ENCODE measurements at places on chromosomes 5 and 9.

DNA sequence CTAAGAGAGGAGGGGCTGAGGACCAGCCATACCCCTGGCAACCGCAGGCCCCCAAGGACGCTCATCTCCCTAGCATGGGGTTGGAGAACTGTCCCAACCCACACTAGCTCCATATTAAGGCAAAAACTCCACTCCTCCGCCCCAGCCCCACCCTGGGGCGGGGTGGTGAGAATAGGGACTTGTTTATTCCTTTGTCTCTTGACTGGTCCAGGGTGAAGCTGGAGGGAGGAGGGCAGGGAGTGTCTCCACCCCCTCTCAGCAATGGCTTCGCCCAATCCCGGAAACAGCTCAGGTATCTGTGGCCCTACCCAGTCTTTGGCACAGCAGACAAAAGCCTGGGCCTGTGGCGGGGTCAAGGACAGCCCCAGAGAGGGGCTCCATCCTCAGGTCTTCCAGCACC is 16.9 kb downstream of the PRRX2 start:
- no peak for DNase-seq

GRCh38 chr5:112436144-112436543 is 17.1 kb upstream of the EPB41L4A start:
- no peak for DNase-seq

DNA sequence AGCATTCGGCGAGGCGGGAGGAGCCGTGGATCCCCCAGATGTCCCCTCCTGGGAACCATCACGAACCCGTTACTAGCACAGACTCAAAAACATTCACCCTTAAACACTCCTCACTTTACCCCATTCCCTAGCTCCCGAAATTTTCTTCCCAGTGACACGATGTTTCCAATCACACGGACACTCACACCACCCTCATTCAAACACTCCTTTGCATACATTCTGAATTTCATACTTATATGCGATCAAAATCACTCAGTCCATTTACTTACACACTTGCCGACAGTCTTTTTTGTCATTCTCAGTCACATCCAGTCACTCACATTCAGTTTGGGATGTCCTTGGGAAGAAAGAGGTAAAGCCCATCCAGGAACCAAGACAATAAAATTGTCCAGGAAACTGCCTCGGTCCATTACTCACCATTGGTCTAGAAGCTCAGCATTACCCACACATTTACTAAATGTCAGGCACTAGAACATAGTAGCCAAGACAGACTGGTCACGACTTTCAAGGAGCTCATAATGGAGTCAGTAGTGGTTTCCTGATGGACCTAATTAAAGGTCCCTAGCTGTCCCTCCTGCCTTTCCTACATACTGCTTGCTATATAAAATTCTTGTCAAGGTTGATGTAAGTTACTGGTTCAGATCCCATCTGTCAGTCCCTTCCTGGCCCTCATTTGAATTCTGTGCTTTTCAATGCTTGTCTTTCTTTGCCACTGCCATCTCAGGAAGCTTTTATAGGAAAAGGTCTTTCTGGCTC is 574 bp downstream of the SLC35A4 start:
- DNase-seq = no peak

- DNase-seq = peak; percentile 56
Observed at GRCh38 chr9:20236676-20237075, 385.6 kb downstream of the MLLT3 start.

DNA sequence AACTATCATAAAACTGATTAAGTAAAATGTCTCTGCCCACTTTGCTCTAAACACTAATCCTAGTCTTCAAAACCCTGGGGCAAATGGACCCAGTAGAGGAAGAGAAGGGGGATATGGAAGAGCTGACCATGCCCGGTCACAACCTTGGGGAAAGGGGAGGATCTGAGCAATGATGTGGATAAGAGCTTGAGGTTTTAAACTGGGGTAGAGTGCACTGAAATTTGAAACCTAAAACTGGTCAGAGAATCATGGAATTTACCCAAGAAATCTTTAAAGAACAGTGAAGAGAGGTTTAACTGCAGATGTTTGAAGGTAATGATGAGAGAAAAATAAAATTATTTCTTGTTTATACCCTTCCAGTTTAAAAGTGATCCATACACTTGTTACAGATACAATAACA is 110.8 kb downstream of the MRPS30 start:
- DNase-seq = no peak

- no peak for DNase-seq
Observed at GRCh38 chr5:125579182-125579581, 832.7 kb upstream of the ZNF608 start.

DNA sequence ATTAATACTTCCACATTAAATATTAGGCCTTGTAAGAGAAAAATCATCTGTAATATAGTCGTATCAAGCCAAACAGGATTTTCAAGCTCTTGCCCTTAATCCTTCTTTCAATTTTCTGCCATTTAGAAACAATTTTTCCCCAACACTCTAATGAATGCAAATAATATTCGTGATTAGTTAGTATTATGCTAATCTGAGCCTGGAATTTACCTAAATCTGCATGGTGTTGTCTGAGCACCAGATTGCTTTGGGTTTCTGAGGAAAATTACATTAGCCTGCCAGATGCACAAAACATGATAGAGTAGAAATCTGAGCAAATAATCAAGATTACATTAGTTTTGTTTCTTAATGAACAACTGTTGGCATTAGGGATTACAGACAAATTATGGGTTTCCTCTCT is 176.6 kb downstream of the ZDHHC21 start:
- DNase-seq = no peak

DNA sequence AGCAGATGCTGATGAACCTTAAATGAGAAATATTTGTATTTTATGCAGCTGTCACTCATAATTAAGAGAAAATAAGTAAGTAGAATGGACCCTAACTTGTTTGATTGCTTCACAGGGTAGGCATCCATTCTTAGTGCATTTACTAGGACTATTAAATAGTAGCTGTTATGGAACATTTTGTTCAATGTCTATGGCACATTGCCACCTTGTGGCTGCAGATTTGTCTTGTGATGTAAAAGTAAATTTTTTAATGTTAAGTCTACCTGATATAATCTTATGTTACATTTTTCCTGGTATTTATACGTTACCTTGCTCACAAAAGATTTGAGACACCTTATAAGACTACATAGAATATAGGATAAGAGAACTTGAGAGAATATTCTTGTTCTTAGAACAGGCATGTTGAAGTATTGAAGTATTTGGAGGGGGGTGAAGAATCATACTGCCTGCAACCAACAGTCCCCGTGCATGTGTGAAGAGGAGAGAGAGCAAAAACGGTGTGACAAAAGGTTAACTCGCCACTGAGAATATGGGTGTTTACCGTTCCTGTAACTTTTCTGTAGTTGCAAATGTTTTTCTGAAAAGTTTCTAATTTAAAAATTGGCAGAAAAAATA is 161.1 kb downstream of the MAST4 start:
- no peak for DNase-seq

- no peak for DNase-seq
Observed at GRCh38 chr9:100111235-100111634, 12.2 kb downstream of the INVS start.

GRCh38 chr9:88995200-88995577 is 3.9 kb downstream of the S1PR3 start:
- no peak for DNase-seq

DNA sequence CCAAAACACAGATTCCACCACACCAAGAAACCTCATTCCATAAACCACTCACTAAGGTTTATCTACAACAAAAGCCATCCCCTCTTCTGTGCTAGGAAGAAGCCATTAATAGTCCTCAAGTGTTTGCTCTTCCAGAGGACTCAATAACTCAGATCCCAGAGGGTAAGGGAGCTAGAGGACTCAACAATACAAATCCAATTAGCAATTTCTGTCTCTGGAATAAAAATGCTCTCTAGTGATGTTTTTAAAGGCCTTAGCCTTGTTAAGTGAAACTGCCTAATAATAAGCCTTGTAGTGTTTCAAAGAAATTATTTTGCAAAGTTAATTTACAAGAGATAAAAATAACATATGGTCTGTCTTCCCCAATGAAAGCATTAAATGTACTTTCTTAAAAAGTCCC is 942.4 kb downstream of the CDH12 start:
- DNase-seq = peak; percentile 16

- no peak for DNase-seq
Observed at GRCh38 chr5:113329981-113330380, 104.8 kb downstream of the TSSK1B start.

GRCh38 chr5:179153921-179154345 is 93.8 kb downstream of the ZNF354C start:
- no peak for DNase-seq

GRCh38 chr5:128455841-128456361 is 82.1 kb downstream of the FBN2 start:
- DNase-seq = no peak

DNA sequence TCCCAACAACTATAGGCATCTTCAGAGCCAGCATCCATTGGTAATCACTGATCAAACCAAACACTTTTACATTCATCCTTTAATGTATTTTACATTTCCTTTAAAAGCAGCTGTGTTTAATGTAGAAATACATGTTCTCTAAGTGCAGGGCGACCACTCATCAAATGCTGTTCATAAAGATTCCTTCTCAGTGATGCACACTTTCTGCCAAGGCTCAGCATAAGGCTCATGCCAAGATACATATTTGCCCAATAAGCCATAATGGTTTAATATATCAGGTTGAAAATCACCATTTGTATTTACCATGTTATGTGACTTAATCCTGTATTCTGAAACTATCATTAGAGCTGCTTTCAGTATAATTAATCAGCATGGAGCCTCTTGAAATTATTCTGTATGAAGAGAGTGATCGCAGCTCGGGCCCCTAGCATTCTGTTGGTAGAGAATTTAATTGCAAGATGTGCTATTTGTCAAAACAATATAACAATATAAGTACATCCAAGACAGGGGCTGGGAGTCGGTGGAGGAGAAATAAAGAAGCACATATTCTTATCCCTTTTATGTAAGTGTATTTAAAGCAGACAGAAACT is 267.5 kb downstream of the EBF1 start:
- no peak for DNase-seq

DNA sequence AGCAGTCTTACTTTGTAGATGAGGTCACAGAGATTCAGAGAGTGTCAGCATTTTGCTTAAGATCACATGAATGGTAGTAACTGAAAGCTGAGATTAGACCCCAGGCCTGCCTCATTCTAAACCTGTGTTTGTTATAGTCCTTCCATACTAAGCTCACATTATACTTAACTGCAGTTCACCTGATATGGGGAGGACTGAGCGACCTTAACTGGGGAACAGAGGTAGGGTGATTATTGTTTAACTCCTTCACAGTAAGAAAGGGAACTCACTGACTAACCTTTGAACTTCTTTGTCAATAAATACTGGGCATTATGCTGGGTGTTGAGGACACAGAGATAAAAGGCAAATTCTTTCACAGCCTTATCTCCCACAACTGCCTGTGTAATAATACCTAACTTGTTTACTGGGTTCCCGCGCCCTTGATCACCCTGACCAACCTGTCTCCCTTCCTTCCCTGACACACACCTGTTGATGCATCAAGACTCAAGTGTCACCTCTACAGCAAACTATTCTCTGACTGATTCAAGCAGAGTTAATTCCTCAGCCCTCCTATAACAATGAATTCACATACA is 27.2 kb downstream of the DEPDC1B start:
- no peak for DNase-seq

DNA sequence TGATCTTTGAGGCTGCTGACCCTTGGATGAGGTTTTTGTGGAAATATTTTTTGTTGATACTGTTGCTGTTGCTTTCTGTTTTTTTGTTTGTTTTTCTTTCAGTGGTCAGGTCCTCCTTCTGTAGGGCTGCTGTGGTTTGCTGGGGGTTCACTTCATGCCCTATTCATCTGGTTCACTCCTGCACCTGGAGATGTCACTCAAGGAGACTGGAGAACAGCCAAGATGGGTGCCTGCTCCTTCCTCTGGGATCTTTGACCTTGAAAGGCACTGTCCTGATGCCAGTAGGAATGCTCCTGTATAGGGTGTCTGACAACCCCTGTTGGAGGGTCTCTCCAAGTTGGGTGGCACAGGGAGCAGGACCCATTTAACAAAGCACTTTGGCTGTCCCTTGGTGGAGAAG is 67.0 kb upstream of the ACTBL2 start:
- DNase-seq = no peak

GRCh38 chr5:172722327-172722815 is 48.6 kb downstream of the DUSP1 start:
- DNase-seq = no peak

GRCh38 chr5:11973469-11973868 is 69.2 kb upstream of the CTNND2 start:
- no peak for DNase-seq

GRCh38 chr5:91556-92263 is at the start of gene PLEKHG4B:
TSS of gene PLEKHG4B (plus strand) at chr5:92168. CDS start at chr5:92232, 64 bp downstream.
- no peak for DNase-seq

- no peak for DNase-seq
Observed at GRCh38 chr5:165881259-165881658, 2375.8 kb downstream of the MAT2B start.

DNA sequence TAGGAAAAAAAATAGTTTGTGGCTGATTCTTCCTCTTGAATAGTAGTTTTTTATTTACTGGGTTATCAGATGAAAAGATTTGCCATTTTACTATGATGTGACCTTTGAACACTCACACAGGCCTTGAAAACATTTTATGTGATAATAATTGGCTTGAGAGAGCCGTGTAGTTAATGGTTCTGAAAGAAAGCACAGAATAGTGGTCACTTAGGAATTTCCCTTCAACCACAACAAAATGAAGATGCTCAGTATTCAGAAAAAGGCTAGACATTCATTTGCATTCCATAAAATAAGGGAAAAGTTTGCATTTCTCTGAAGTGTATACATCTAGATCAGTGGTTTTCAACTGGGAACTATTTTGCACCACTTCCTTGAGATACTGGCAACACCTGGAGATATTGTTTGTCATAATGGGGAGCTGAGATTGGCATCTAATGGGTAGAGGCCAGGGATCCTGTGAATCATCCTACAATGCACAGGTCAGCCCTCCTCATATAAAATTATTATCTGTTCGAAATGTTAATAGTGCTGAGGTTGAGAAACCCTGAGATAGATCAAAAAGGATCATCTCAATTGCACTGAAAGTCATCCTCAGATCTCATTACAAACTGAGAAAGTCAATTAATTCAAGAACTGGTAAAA is 446.4 kb upstream of the CCNG1 start:
- no peak for DNase-seq

- DNase-seq = no peak
Observed at GRCh38 chr5:35819668-35820067, 37.0 kb upstream of the IL7R start.

GRCh38 chr9:1337169-1337568 is 287.0 kb downstream of the DMRT2 start:
- DNase-seq = no peak

GRCh38 chr9:98413084-98413483 is 157.6 kb upstream of the TBC1D2 start:
- DNase-seq = no peak

GRCh38 chr5:143134269-143134668 is 269.2 kb downstream of the NR3C1 start:
- DNase-seq = no peak

DNA sequence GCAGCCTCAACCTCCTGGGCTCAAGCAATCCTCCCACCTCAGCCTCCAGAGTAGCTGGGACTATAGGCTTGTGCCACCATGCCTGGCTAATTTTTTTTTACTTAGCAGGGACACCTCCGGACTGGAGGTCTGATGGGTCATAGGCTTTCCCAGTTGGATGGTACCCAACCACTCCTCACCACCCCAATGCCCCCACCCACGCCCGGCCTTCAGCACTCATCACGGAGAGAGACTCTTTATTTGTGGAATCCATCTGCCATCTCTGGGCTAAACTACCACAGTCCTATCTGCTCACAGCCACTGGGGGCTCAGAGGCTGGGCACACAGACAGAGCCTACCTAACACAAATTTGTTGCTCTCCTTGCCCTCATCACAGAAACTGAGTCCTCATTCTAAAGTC is 58.3 kb upstream of the STXBP1 start:
- DNase-seq = no peak

- no peak for DNase-seq
Observed at GRCh38 chr5:35780236-35780635, 76.5 kb upstream of the IL7R start.

Measured in NCI-H1417 treated with DMSO at 0.1 percent for 48 hours (cell line).